Activated CD8-positive, alpha-beta memory T cell treated with anti-CD3 and anti-CD28 coated beads, Interleukin-2, amount 10 ng/mL, durations not matched to agents 7 days and 5 days (primary cell): ENCODE measurements at places on chromosomes 16 and 17.
A peak's percentile ranks its signal among the peaks of the same experiment; 100 is the strongest.

DNA sequence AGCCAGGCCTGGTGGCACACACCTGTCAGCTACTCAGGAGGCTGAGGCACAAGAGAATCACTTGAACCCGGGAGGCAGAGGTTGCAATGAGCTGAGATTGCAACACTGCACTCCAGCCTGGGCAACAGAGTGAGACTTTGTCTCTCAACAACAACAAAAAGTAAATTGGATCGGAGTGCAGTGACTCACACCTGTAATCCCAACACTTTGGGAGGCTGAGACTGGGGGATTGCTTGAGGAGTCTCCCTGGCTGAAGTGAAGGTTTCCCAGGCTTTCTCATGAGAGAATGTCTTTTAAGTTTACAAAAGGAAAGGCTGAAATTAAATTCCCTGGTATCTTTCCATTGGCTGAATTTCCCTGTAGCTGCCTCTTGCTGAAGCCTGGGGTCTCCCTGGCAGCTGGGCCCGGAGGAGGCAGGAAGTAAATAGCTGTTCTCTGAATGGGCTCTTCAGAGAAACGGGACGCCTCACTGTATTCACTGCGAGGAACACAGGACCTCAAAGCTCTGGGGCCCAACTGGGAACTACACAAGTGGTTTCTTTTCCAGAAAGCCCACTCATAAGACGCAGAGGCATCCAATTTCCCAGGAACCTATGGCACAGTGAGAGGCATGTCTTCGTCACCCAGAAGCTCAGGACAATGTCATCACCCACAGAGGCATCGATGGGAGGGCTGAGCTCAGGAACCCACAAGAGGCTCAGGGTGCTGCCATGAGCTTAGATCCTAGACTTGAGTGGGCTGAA lies 77.4 kb upstream of the SMURF2 start:
- no peak overlapping the region for H3K4me3 ChIP-seq
- H3K27ac ChIP-seq, result no peak overlapping the region
- no peaks in the 10 kb centered on the region for H3K27me3 ChIP-seq
- H3K36me3 ChIP-seq, result no peaks in the 10 kb centered on the region
- peaks cover 17% of the 10 kb centered on the region for H3K4me1 ChIP-seq
- peak; percentile 39 for DNase-seq

DNA sequence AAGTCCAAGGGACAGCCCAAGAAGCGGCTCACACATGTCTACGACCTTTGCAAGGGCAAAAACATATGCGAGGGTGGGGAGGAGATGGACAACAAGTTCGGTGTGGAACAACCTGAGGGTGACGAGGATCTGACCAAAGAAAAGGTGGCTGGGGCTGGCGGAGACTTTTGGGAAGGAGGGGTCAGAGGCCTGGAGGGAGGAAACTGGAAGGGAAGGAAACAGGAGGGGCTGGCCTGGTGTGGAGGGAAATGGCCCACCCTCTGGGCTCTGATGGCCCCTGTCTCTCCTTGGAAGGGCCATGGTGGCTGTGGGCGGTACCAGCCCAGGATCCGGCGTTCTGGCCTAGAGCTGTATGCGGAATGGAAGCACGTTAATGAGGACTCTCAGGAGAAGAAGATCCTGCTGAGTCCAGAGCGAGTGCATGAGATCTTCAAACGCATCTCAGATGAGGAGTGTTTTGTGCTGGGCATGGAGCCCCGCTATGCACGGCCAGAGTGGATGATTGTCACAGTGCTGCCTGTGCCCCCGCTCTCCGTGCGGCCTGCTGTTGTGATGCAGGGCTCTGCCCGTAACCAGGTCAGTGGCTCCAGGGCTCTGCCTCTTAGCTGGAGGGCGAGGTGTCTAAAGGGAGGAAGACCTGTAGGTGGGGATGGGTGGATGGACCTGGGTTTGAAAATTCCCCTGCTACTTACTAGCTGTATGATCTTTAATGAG lies 12.5 kb downstream of the POLR2A start:
- H3K4me1 ChIP-seq, result peaks cover 21% of the 10 kb centered on the region
- no peak for DNase-seq
- H3K27ac ChIP-seq, result no peak overlapping the region

- peaks cover 2% of the 10 kb centered on the region for H3K4me1 ChIP-seq
- no peaks in the 10 kb centered on the region for H3K36me3 ChIP-seq
- H3K4me3 ChIP-seq, result no peak overlapping the region
- no peaks in the 10 kb centered on the region for H3K27me3 ChIP-seq
- DNase-seq, result no peak
These were observed 96.2 kb downstream of the MYO1D start for GRCh38 chr17:32780721-32781120.

GRCh38 chr16:71853413-71853812 lies 7.6 kb downstream of the ATXN1L start:
- peaks cover 66% of the 10 kb centered on the region for H3K4me1 ChIP-seq
- no peak overlapping the region for H3K4me3 ChIP-seq
- H3K36me3 ChIP-seq, result peaks cover 43% of the 10 kb centered on the region

- no peak overlapping the region for H3K27ac ChIP-seq
- no peaks in the 10 kb centered on the region for H3K27me3 ChIP-seq
- peaks cover 20% of the 10 kb centered on the region for H3K36me3 ChIP-seq
- no peaks in the 10 kb centered on the region for H3K4me1 ChIP-seq
These were observed 110.2 kb downstream of the CCDC182 start for GRCh38 chr17:57634713-57635465.

GRCh38 chr17:18856570-18856915 lies 1.4 kb upstream of the PRPSAP2 start:
- H3K36me3 ChIP-seq, result peaks cover 3% of the 10 kb centered on the region
- H3K27me3 ChIP-seq, result no peaks in the 10 kb centered on the region
- peak overlapping the region; percentile 80 for H3K4me3 ChIP-seq
- H3K4me1 ChIP-seq, result peaks cover 45% of the 10 kb centered on the region
- H3K27ac ChIP-seq, result peak overlapping the region; percentile 80

GRCh38 chr16:47644661-47645060 lies 183.5 kb downstream of the PHKB start:
- H3K36me3 ChIP-seq, result peaks cover 14% of the 10 kb centered on the region
- no peak overlapping the region for H3K27ac ChIP-seq
- no peak overlapping the region for H3K4me3 ChIP-seq

GRCh38 chr16:75256696-75257343 lies 5.4 kb upstream of the BCAR1 start:
- no peak overlapping the region for H3K27ac ChIP-seq
- no peaks in the 10 kb centered on the region for H3K4me1 ChIP-seq
- no peak for DNase-seq
- no peak overlapping the region for H3K4me3 ChIP-seq
- peaks cover 47% of the 10 kb centered on the region for H3K27me3 ChIP-seq

- H3K27ac ChIP-seq, result no peak overlapping the region
- H3K36me3 ChIP-seq, result peaks cover 7% of the 10 kb centered on the region
- H3K4me3 ChIP-seq, result no peak overlapping the region
- no peaks in the 10 kb centered on the region for H3K27me3 ChIP-seq
- no peak for DNase-seq
- peaks cover 7% of the 10 kb centered on the region for H3K4me1 ChIP-seq
These were observed 12.5 kb downstream of the DCAKD start for GRCh38 chr17:45038728-45039634.

GRCh38 chr17:2222301-2222700 lies 81.3 kb downstream of the SMG6 start:
- peaks cover 36% of the 10 kb centered on the region for H3K36me3 ChIP-seq
- peaks cover 52% of the 10 kb centered on the region for H3K4me1 ChIP-seq
- H3K4me3 ChIP-seq, result no peak overlapping the region
- H3K27ac ChIP-seq, result peak overlapping the region; percentile 29

DNA sequence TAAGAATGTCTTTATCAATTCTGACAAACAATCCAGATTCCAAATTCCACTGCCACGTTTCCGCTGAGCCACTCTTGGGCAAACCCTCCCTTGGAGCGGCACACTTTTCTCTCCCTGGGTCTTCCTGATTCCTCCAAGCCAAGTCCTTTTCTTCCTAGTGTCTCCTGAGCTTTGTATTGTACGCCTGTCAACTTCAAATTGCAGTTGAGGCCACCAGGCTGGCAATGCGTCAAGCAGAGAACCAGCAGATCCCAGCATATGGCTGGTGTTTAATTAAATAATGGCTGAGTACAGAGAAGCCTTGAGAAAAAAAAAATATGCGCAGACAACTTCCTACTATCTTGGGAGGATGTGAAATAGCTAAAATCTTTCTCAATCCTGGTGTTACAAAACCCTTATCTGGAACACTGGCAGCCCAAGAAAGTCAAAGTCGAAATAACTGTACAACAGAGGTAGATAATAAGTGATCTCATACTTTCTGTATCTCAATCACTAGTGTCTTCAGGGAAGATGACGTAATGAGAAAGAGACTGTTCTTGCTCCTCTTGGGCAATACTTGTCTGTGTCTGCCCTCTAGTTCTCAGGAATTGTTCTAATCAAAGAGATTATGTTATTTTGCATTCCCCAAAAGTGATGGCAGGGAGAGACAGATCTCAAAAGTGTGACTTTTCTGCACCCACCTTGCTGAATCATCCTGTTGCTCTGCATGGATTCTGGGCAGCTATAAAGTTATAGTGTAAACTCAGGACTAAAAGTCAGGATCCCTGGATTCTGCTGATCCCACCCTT lies 15.0 kb downstream of the SMIM36 start:
- DNase-seq, result no peak
- no peaks in the 10 kb centered on the region for H3K4me1 ChIP-seq
- no peaks in the 10 kb centered on the region for H3K36me3 ChIP-seq
- H3K27me3 ChIP-seq, result peaks cover 29% of the 10 kb centered on the region
- H3K27ac ChIP-seq, result no peak overlapping the region
- no peak overlapping the region for H3K4me3 ChIP-seq

DNA sequence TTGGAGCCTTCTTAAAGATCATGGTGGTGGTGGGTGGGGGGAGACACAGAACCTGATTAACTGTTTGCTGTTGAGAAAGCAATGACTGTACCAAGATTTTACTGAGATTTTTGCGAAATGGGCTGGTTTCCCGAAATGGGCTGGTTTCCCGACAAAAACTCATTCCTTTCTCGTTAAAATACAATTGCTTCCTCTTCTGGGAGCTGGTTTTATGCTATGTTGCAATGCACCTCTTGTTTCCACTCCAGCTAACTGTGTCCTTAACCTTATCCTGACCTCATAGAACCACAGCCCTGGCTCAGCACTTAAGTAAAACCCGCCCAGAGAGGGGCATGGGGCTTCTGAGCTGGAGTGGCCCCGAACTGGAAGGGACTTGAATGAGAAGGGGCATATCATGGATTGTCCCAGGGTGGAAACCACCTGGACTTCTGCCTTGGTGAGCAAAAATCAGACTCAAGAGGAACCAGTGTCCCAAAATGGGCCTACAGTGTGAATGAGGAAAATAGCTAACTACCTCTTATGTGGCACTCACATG lies 20.9 kb downstream of the FAM20A start:
- H3K4me1 ChIP-seq, result no peaks in the 10 kb centered on the region
- H3K36me3 ChIP-seq, result no peaks in the 10 kb centered on the region
- no peak for DNase-seq
- no peak overlapping the region for H3K4me3 ChIP-seq

DNA sequence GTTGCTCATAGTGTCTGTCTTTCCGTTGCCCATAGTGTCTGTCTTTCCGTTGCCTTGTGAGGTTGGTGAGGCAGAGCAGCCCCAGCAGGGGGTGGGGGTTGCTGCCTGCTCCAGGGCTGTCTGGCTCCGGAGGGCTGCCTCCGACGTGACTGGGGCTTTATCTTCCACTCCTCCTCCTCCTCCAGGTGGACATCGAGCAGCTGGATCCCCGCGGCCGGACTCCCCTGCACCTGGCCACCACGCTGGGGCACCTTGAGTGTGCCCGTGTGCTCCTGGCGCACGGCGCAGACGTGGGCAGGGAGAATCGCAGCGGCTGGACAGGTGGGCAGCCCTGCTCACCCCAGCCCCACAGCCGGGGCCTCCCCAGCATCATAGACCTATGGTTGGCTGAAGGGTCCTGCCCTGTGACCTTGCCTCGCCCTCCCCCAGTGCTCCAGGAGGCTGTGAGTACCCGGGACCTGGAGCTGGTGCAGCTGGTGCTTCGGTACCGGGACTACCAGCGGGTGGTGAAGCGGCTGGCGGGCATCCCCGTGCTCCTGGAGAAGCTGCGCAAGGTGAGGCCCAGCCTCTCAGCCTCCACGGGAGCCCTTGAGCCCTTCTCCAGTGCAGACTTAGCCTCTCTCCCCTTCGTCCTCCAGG lies 14.7 kb downstream of the ANKRD13B start:
- H3K4me3 ChIP-seq, result no peak overlapping the region
- no peaks in the 10 kb centered on the region for H3K36me3 ChIP-seq
- DNase-seq, result no peak
- no peaks in the 10 kb centered on the region for H3K27me3 ChIP-seq

DNA sequence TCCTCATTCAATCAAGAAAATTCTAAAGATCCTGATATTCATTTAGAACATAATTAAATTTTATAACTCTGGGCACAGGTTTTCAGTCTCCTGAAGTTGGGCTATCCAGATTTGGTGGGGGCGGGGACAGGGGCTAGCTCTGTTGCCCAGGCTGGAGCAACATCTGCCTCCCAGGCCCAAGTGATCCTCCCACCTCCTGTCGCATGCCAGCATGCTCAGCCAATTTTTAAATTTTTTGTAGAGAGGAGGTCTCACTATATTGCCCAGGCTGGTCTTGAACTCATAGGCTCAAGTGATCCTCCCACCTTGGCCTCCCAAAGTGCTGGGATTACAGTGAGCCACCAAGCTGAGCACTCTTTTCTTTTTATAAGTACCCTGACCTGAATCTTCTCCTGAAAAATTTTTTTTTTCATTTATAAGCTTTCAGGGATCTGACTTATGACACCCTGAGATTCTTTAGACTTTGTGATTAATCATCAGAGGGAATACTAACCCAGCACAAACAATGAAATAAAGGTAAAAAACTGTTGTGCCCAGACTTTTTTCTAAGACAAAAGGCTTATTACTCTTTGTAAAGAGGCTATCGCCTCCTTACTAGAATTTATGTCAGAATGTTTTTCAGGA lies 62.6 kb downstream of the TUBD1 start:
- peaks cover 85% of the 10 kb centered on the region for H3K4me1 ChIP-seq
- peak overlapping the region; percentile 98 for H3K27ac ChIP-seq
- DNase-seq, result peak; percentile 61
- peak overlapping the region; percentile 74 for H3K4me3 ChIP-seq
- no peaks in the 10 kb centered on the region for H3K27me3 ChIP-seq

DNA sequence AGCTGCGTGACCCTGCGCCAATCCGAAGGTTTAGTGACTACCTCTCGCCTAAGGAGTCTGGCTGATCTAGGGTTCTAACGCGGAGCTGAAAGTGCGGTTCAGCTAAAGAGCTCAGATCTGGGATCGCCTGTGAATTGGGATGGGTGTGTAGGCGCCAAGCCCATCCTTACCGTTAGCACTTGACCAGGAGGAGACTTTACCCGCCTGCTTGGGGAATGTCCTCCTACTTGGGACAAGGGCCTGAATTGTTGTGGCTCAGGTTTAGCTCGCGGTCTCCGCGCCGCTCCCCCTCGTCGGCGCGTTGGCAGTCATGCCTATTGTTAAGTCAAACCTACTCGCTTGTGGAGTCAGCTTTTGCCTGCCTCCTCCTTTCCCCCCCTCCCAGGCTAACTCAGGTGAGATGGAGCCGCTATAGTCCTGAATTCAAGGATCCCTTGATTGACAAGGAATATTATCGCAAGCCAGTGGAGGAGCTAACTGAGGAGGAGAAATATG lies 480 bp downstream of the MRPS7 start:
- no peak for DNase-seq
- H3K4me1 ChIP-seq, result peaks cover 42% of the 10 kb centered on the region
- peaks cover 17% of the 10 kb centered on the region for H3K36me3 ChIP-seq
